ENCODE measurements at places on chromosomes 13 and 19.

DNA sequence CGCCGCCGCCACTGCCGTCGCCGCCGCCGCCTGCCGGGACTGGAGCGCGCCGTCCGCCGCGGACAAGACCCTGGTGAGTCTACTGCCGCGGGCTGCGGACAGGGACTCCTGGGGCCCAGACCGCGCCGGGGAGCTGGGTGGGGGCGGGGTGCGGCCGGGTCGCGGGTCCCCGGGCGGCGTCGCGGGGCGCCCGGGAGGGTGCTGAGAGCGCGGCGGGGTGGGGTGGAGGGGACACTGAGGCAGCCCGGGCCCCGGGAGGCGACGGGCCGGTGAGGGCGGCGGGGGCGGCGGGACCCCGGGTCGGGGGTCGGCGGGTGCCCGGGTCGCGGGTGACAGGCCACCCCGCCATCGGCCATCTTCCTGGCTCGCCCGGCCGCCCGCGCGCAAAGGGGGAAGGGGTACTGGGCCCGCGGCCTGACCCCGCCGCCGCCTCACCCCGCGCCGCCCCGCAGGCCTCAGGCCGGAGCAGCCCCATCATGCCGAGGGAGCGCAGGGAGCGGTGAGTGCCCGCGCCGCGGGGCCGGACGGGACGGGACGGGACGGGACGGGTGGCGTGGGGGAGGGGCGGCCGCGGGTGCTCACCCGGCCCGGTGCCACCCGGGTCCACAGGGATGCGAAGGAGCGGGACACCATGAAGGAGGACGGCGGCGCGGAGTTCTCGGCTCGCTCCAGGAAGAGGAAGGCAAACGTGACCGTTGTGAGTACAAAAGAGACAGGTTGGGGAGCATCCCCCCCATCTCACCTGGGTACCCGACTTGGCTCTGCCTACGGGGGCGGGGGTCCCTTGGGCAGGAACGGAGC lies 489 bp downstream of the CCNE1 start:
- no peak for DNase-seq

GRCh38 chr19:34480971-34481841 lies at the start of gene WTIP:
TSS of gene WTIP (plus strand) at chr19:34481758. CDS start at chr19:34481975, 217 bp downstream.
- DNase-seq, result no peak

- no peak for DNase-seq
Observed at GRCh38 chr13:21006141-21007005, 55.0 kb downstream of the LATS2 start.

DNA sequence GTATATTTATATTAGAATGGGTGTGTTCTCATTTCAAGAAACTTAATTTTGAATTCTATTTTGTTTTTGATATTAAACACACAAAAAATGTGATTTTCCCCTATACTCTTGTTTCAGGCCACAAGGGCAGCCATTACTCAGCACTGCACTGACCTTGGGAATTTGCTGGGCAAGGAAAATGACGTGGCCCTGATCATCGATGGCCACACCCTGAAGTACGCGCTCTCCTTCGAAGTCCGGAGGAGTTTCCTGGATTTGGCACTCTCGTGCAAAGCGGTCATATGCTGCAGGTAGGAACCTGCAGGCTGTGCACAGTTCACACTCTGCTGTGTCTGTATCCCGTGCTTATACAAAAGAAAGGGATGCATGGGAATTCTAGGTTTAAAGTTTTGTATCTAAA lies 327.3 kb downstream of the ATP8A2 start:
- DNase-seq, result no peak

DNA sequence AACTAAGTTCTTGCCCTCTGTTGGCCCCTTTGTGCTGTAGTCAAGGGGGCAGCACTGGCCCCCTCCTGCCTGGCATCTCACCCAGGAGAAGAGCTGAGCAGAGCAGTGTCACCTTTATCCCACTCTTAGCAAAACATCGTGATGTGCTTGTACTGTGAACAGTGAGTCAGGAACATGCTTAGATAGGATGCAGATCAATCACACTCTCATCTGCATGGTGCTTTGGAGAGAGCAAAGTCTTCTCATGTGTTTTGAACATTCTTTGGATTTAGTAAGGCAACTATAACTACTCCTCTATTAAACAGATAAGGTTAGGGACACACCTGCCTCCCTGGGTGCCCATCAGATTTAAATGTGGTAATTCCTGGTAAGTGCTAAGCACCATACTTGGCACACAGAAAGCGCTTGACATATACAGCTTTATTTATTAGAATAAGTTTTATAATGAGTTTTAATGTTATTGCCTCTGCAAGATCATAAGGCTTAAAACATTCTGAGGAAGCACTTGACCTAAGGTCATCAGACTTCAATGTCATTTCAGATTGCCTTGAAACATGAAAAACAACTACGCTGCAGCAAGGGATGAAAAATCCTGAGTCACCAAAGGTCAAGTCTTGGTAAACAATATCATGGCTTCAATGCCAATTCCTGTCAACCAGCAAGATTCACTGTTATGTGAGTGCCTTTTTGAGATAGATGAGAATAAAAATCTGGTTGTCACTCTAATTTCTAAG lies 82.4 kb upstream of the IRS2 start:
- DNase-seq, result no peak

DNA sequence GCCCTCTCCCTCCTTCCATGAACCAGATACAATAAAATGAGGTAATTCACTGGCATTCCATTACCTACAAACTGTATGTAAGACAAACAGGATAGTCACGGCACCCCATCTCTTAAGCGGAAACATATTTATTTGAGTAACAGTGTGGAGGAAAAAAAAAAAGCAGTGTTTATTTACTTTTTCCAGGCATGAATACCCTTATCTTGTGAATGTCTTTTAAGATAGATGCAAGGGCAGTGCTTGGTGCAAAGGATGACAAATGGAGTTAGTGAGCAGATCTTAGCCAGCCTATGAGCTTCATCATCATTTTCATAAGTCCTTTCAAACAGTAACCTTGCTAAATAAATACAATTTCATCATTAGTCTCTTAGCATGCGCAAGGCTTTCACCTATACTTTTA lies 1661.8 kb upstream of the SPRY2 start:
- DNase-seq, result no peak

DNA sequence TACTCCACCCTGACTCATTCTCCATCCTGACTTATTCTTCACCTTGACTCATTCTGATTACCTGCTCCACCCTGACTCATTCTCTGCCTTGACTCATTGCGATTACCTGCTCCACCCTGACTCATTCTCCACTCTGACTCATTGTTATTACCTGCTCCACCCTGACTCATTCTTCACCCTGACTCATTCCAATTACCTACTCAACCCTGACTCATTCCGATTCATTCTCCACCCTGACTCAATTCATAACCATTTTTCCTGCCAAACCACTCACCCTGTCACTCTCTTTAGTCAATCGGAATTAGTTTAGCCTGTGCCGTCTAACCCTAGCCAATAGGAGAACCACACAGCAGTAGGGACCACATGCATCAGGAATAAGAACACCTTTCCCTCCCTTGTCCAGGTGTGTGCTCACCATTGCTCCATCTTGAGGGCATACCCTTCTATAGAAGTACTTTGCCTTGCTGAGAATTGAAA lies 1227.4 kb upstream of the PCDH20 start:
- no peak for DNase-seq

- DNase-seq, result no peak
Observed at GRCh38 chr19:17436874-17437267, 11.6 kb downstream of the TMEM221 start.

DNA sequence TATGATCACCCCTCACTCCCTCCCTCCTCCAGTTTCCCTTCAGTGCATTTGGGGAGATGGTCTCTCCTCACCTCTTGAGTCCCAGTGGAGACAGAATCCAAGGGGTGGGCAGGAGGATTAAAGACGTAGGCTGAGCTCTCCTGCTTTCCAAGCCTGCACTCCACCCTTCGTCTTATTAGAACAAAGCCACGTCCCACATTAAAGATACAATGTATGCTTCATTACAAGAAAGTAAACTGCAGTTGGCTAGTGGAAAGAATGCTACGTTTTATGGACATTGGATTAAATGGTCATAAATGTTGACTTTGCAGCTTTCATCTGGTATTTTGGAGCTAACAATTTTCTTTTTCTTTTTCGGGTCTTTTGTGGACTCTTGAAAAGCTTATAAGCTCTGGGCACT lies 1.5 kb upstream of the KLK11 start:
- no peak for DNase-seq

- DNase-seq, result no peak
Observed at GRCh38 chr19:52981329-52981728, 18.6 kb upstream of the ZNF816 start.

DNA sequence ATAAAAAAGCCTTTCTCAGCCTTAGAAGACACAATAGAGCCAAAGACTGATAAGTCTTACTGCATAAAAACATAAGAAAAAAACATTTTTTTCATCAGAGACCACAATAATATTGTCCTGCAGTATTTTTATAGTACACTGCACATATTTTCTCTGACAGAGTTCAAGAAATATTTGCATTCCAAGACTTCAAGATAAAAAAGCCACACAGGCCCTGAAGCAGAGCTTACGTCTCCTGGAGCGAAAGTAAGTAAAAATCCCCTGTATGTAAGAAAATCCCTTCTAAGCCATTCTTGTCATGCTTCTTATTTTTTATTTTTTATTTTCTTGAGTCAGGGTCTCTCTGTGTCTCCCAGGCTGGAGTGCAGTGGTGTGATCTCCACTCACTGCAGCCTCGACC lies 755.9 kb downstream of the LIG4 start:
- no peak for DNase-seq

- DNase-seq, result no peak
Observed at GRCh38 chr13:113877149-113877990, 13.5 kb upstream of the GAS6 start.

DNA sequence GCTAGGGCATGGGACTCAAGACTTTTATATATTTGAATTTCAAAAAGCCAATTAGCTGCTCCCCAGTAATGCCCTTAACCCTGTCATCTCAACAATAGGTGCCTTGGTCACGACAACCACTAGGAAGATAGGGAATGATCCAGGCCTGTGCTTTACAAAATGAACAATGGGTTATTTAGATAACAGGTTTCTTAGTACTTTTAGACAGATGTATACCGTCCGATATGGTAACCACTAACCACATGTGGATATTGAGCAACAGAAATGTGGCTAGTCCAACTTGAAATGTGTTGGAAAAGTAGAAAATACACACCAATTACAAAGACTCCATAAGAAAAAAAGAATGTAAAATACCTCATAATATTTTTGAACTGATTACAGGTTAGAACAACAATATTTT lies 201.2 kb downstream of the LHFPL6 start:
- no peak for DNase-seq

- no peak for DNase-seq
Observed at GRCh38 chr19:5621945-5622464, 571 bp downstream of the SAFB2 start.

GRCh38 chr13:48142436-48142835 lies 47.5 kb upstream of the MED4 start:
- no peak for DNase-seq

DNA sequence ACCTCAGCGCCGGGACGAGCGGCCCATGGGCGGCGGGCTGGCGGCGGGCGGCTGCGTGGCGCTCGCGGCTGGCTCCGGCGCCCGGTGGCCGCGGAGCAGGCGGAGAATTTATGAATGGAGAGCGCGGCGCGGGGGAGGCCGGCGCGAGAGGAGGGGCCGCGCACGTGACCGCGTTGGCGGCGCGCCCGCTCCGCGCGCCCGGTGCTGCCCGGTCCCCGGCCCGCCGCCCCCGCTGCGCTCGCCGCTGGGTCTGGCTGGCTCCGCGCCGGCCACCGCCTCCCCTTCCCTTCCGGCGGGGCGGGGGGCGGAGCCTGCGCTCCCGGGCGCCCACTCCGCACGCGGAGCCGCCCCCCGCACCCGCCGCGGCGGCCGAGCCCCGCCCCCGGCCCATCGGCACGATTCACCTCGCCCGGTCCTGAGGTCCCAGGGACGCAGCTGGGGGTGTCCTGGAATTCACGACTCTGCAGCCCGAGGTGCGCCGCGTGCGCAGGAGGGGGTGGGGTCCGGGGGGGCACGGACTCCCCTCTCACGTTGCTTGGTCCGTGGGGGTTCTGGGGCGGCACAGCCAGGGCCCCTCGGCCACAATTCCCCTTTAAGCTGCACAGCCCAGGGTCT lies at the start of gene CBARP:
Gene CBARP, minus strand, starts transcription at position 252 of the 615 bp plus-strand sequence. CDS start 1,905 bp downstream, outside the sequence.
- DNase-seq, result no peak

- no peak for DNase-seq
Observed at GRCh38 chr19:45119582-45119981, 26.6 kb downstream of the PPP1R37 start.

DNA sequence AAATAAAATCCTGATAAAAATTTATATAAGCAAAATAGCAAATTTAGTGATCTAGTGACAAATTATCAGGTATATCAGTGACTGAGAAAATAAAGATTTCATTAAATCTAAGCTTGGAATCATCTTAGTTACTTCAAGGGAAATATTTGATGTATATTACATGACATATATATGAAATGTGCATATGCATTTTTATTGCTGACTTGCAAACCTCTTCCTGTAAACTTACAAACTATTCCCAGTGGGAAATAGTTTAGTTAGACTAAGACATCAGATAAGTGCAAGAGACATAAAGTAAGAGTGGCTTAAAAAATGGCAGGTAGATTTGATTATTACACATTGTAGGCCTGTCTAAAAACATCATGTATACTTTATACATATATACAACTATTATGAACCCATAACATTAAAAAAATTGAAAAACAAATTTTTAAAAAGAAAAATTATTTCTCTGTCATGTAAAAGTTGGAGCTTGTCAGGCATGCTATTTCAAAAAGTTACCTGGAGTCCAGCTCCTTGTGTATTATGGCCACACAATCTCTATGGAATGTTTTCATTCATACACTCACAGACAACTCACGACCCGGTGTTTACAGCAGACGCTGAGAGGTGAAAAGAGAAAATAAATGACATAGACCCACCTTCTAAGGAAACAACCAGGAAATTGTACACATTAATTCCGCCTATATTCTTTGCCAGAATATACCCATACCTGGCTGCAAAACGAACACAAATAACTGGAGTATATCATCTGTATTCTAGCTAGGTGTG lies 724.5 kb downstream of the SLITRK6 start:
- DNase-seq, result no peak

GRCh38 chr13:36298535-36299068 lies 988 bp upstream of the CCDC169 start:
- no peak for DNase-seq

GRCh38 chr13:19567820-19568534 lies 6.6 kb upstream of the TPTE2 start:
- no peak for DNase-seq

GRCh38 chr13:98798849-98799645 lies 46.6 kb upstream of the SLC15A1 start:
- no peak for DNase-seq

DNA sequence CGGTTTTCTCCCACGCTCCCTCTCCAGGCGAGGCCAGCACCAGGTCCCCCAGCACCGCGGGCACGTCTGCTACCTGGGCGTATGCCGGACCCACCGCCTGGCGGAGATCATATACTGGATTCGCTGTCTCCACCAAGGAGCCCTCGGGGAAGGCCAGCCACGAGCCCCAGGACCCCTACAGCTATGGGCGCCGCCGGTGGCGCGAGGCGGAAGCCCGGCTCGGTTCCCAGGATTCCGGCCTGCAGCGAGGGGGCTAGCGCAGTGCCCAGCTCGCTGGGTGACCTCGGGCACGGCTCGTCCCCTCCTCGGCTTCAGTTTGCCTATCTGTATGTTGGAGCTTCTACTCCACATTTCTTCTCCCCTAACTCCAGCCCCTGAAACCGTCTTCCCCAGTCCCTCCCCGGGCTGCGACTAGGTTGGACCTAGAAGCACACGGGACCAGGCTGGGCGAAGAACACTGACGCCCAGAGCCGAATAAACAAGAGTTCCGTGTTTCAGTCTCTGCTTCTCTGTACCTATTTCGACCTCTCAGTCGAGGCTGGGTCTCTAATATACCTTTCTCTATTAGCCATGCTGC lies 749 bp upstream of the CPT1C start:
- DNase-seq, result no peak
